ENCODE measurements at places on chromosomes 3 and 15. TPM values are rescaled to one million over a fixed set of nuclear protein-coding genes. Genes with fewer than 3 reads are reported as not detected.

The CFAP92 gene
- 0.07 TPM for total RNA-seq

The ATP8B4 gene
- not detected for total RNA-seq

The OCA2 gene
- total RNA-seq: not detected

The SAXO2 gene
- total RNA-seq: 0.40 TPM

The HESX1 gene
- 0.40 TPM for total RNA-seq

The GHSR gene
- total RNA-seq: not detected

The CSPG4 gene
- total RNA-seq: 0.13 TPM

The BDH1 gene
- 8.9 TPM for total RNA-seq

The NISCH gene
- total RNA-seq: 82.6 TPM

The COL6A5 gene
- not detected for total RNA-seq

The SLC12A1 gene
- not detected for total RNA-seq

The HDDC3 gene
- total RNA-seq: 12.0 TPM

The GP5 gene
- total RNA-seq: 0.14 TPM

The BCHE gene
- total RNA-seq: 0.13 TPM

The SCN11A gene
- total RNA-seq: 0.27 TPM

The ASB14 gene
- total RNA-seq: not detected

The MEX3B gene
- total RNA-seq: 10.9 TPM

The GLCE gene
- 163 TPM for total RNA-seq

The CEMIP gene
- total RNA-seq: 1.1 TPM

The GOLGA8S gene
- 0.07 TPM for total RNA-seq

The CASR gene
- not detected for total RNA-seq

The GNAT1 gene
- not detected for total RNA-seq

The MESP2 gene
- total RNA-seq: 0.14 TPM

The HHLA2 gene
- total RNA-seq: not detected

The C3orf85 gene
- not detected for total RNA-seq

The PODXL2 gene
- 4.4 TPM for total RNA-seq

The OR4F15 gene
- not detected for total RNA-seq

The GREM1 gene
- total RNA-seq: 0.07 TPM

The SCAMP5 gene
- 16.9 TPM for total RNA-seq

The POLQ gene
- total RNA-seq: 15.7 TPM

The SLC22A14 gene
- 0.13 TPM for total RNA-seq

The KLHL40 gene
- total RNA-seq: under 0.01 TPM

The SUSD5 gene
- total RNA-seq: 0.93 TPM

The MYH15 gene
- 0.53 TPM for total RNA-seq

The ACP3 gene
- total RNA-seq: not detected

The SEMA6D gene
- total RNA-seq: 10.0 TPM

The CCNB2 gene
- 94.9 TPM for total RNA-seq

The EXD1 gene
- total RNA-seq: not detected

The GOLGA8G gene
- not detected for total RNA-seq

The LDHAL6B gene
- not detected for total RNA-seq

The TRA2B gene
- 307 TPM for total RNA-seq

The REC114 gene
- total RNA-seq: not detected

The TF gene
- not detected for total RNA-seq

The CIB2 gene
- total RNA-seq: 1.9 TPM

The MAP6D1 gene
- total RNA-seq: 1.9 TPM

The VPS13C gene
- 165 TPM for total RNA-seq

The BUB1B gene
- total RNA-seq: 78.3 TPM

The LPCAT4 gene
- 13.6 TPM for total RNA-seq

The IL20RB gene
- total RNA-seq: 0.40 TPM

The CELSR3 gene
- 0.29 TPM for total RNA-seq

All from thoracic aorta endothelial cell (primary cell).